H7 (cell line): ENCODE measurements at places on chromosomes 1 and 21.

- no peak for DNase-seq
Measured at GRCh38 chr1:120133228-120133927, 42.9 kb downstream of the SEC22B start.

DNA sequence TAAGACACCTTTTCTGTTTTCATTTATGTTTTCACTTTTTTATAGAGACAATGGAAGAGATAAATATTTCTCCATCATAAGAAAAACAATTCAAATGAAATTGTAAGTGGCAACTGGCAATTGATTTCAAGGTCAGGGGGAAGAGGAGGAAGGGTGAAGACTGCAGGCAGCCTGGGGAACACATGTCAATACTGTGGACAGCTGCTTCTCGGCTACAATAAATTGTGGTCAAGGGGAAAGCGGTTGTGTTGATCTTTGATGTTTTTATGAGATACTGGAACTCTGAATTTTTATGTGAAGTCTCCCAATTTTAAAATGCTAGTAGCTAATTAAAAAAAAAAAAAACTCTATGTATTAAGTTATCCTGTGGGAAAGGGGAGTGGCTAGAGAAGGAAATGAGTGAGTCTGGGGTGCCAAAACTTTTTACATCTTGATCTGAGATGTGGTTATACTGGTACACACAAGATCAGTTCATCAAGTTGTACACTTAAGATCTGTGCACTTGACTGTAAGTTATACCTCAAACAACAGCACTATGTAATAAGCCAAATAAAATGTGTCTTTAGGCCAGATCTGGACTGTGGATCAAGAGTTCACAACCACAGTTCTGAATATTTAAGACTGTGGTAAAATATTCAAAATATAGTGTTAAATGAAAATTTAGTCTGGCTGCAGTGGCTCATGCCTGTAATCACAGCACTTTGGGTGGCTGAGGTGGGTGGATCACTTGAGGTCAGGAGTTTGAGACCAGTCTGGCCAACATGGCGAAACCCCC, 18.0 kb downstream of the SSX2IP start:
- no peak for DNase-seq

- DNase-seq: peak; percentile 87
Measured at GRCh38 chr1:4594286-4594991, 60.0 kb upstream of the AJAP1 start.

DNA sequence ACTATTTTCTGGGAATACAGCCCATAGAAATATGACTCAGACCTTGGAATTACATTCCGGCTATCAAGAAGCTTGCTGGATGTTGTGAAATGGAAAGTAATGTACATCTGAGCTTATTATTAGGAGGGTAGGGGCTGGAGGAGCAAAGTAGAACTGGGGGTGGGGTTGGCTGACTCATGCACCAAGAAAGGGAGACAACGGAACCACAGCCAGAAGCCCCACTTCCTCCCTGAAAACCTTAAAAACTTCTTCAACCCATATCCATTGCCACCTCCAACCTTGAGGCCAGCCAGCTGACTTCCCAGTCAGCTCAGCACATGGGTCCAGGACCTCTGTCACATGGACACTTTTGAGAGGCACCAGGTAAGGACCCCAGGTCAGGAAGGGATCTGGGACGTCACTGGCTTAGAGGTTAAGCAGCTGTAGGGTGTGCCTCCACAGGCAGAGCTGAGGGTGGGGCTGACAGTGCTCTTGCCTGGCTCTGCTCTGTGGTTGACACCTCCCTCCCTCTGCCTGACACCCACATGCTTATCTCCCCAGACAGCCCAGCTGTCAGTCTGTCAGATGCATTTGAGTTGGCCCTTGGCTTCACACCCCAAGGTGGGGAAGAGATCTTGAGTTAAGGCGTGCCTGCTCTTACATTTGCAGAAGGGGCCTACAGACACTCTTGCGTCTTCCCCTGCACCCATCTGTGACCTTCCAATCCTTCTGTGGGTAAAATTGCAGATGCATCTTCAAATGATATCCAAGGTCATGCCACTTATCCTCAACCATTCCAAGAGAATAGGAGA, 5.7 kb upstream of the ZNF683 start:
- no peak for DNase-seq

DNA sequence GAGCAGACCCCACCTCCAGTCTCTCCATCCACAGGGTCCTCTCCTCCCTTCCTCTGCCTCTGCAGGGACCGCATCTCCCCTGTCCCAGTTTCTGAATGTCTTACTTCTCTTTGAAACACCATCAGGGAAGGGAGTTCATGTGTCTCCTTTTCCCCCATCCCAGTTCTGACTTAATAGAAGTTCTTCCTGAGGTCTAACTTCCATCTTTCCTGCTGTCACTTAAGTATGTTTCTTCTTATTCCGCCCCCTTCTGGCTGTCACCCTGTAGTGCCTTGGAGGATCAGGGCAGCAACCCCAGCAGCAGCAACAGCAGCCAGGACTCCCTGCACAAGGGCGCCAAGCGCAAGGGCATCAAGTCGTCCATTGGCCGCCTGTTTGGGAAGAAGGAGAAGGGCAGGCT, 29.3 kb downstream of the MYOG start:
- DNase-seq: peak; percentile 64

GRCh38 chr1:212648431-212648830, 39.9 kb downstream of the ATF3 start:
- no peak for DNase-seq

GRCh38 chr1:231871471-231871870, 244.9 kb downstream of the DISC1 start:
- no peak for DNase-seq

DNA sequence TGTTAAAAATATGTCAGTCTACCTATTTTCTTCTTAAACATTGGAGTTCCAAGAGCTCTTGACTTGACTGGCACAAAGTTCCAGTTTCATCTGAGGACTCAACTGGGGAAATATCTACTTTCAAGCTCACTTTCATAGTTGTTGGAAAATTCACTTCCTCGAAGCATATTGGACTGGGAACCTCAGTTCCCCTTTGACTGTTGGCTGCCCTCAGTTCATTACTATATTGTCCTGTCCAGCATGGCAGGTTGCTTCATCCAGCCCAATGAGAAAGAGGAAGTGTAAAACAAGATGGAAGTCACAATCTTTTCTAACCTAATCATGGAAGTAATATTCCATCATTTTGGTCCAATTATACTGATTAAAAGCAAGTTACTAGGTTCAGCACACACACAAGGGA, 54.3 kb downstream of the ZNF697 start:
- DNase-seq: no peak

- DNase-seq: no peak
Measured at GRCh38 chr1:214318356-214318755, 37.4 kb downstream of the SMYD2 start.
